ENCODE measurements at places on chromosomes 4 and X.
A peak's percentile ranks its signal among the peaks of the same experiment; 100 is the strongest.

- DNase-seq = no peak
Measured at GRCh38 chrX:97452283-97452682, 568.6 kb downstream of the RPA4 start.

- no peak for DNase-seq
Measured at GRCh38 chr4:105119356-105119755, 27.3 kb upstream of the TET2 start.

- DNase-seq = no peak
Measured at GRCh38 chrX:109728173-109728535, 4.9 kb downstream of the ACSL4 start.

- DNase-seq = no peak
Measured at GRCh38 chr4:123843137-123843536, 446.5 kb downstream of the SPRY1 start.

- no peak for DNase-seq
Measured at GRCh38 chrX:48492293-48492910, 16.4 kb upstream of the PORCN start.

DNA sequence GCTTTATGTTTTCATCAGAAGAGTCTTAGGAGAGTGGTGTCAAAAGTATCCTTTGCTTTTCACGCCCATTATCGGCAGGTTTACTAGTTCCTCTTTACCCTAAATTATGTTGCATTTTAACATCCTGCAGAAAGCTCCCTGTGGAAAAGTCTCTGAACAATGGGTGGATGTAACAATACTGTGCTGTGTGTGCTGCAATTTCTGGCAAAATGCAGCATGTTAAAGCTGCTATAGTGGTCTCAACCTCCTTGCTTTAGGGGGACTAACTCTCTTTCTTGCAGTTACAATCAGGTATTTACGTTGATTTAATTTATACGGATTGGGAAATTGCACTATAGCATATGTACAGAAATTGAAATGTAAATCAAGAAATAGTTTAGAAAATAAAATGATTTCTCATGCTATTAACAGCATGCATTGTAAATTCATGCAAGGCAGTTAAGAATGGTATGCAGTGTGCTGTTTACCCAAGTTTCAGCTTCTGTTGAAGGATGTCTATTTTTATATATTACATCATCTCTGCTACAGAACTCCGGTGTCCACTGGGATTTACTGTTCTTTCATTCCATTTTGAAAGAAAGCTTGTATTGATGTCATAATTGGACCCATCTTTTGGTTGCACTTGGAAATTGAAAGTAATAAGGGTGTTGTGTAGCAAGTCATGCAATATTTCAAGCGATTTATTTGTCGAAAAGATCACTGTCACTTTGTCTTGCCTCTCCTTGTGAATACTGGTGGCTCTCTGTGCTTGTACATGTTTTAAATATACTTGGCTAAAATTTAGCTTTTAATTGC is 145.7 kb downstream of the RAPGEF2 start:
- no peak for DNase-seq

- no peak for DNase-seq
Measured at GRCh38 chr4:122688529-122689140, 43.9 kb upstream of the BBS12 start.

DNA sequence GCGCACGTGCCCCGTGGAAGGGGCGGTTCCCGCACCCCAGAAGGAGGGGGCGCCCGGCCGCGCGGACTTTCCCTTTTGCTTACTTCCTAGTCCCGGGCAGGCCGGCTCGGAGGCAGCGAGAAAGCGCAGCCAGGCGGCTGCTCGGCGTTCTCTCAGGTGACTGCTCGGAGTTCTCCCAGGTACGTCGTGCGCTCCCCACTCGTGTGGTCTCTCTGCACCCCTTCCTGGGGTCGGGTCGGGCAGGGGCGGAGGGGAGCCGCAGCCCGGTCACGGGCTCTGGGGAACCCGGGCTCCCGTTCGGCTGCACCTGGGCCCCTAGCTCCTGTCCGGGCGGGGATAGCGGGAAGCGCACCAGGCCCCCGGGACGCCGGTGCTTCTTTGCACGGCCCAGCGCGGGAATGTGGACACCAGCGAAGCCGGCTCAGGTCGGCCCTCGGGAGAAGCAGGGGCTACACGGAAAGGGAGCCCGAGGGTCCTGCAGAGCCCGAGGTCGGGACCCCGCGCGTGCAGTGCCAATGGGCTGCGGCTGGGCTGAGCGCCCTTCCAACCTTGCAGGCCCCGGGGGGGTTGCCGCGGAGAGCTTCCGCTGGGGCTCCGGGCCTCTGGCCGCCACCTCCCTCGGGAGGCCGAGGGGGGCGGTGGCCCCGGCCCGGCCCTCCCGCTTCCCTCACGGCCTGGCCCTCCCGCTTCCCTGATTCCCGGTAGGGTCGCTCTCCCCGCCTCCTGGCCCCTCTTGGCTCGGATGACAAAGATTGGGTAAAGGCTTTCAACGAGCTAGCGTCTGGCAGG is at the start of gene TLR2:
TLR2 (plus strand) TSS at position 99 of the 789 bp plus-strand sequence. CDS start 18,628 bp downstream, outside the sequence.
- DNase-seq = peak; percentile 8

- DNase-seq = no peak
Measured at GRCh38 chr4:103719105-103719829, 518 bp downstream of the TACR3 start.

- no peak for DNase-seq
Measured at GRCh38 chrX:19824603-19825002, 62.8 kb downstream of the SH3KBP1 start.

DNA sequence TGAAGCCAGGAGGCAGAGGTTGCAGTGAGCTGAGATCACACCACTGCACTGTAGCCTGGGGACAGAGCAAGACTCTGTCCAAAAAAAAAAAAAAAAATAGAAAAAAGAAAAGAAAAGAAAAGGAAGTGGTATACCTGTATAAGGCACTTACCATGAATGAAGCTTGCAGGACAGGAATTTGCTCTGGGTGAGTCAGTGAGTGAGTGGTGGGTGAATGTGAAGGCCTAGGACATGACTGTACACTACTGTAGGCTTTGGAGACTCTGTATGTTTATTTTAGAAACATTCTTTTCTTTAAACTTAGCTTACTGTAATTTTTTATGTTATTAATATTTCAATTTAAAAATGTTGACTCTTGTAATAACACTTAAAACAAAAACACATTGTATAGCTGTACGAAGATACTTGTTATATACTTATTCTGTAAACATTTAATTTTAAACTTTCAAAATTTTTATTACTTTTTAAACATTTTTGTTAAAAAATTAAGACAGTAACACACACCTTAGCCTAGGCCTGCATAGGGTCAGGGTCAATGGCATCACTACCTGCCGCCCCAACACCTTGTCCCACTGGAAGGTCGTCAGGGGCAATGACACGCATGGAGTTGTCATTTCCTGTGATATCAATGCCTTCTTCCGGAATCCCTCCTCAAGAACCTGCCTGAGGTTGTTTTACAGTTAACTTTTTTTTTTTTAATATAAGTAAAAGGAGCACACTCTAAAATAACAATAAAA is 78.7 kb downstream of the CLNK start:
- no peak for DNase-seq

GRCh38 chr4:15694431-15694830 is 8.4 kb upstream of the BST1 start:
- DNase-seq = no peak

DNA sequence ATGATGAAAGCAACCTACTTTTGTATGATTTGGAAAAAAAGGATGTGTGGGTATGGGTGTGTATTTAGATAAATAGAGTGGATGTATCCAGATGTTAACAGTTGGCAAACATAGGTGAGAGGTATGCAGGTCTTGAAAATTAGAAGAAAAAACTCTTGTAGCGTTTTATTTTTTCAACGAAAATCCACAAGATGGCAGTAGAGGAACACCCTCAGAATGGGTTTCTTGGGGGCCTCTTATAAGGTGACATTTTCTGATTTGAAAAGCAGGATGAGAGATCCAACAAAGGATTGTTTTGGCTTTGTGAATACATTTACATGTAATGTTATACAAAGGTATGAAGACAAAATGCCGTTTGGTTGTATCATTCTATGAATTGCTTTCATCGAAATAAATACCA is 68.3 kb downstream of the FMR1NB start:
- no peak for DNase-seq

GRCh38 chrX:119417842-119418241 is 18.7 kb downstream of the SLC25A43 start:
- DNase-seq = no peak

DNA sequence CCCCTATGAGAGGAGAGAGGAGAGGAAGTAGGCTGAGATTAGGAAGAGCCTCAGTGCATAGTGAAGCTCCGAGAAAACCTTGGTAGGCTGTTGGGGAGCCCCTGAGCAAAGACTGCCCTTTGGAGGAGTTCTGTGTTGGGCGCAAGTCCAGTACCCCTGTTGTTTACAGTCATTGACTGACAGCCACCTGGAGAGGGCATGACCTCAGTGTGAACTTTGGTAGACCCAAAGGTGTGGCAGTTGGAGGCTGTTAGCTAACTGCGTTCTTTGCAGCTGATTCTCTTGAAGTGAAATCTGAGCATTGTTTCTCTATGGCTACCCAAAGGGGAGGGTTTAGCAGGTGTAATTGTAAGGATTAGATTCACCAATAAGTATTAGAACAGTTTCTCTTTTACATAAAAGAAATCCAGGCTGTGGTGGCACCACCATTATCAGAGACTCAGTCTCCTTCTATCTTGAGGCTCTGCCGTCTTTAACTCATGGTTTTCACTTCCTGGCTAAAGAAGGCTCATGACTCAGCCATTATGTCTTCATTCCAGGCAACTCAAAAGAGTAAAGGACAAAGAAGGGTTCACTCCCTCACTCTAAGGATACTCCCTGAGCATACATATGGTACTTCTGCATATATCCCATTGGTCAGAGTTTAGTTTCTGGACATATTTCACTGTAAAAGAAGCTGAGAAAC is 33.4 kb downstream of the ANXA3 start:
- DNase-seq = no peak

- DNase-seq = no peak
Measured at GRCh38 chrX:36414056-36414455, 494.5 kb downstream of the CFAP47 start.

- DNase-seq = no peak
Measured at GRCh38 chrX:151828439-151829080, 84.1 kb upstream of the MAGEA4 start.

- no peak for DNase-seq
Measured at GRCh38 chr4:3715061-3715854, 50.9 kb upstream of the ADRA2C start.

GRCh38 chr4:159410076-159410777 is 307.3 kb downstream of the RAPGEF2 start:
- no peak for DNase-seq

- DNase-seq = no peak
Measured at GRCh38 chr4:79141530-79141929, 184.3 kb downstream of the NAA11 start.

DNA sequence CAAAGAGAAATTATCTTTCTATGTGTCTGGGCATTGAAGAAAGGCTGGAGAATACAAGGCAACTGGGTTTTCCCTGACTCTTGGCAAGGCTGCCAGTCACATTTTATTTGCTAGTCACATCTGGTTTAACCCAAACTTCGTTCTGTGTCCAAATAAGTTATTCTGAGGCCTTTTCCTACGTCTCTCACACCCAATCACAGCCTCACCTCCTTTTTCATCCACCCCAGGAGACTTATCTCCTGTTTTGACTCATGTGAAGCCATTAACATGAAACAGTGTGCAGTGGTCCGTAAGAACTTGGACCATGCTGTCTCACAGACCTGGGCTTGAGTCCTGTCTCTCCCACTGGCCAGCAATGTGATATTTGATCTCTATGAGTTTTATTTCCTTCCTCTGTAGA is 59.3 kb downstream of the CNGA2 start:
- no peak for DNase-seq

GRCh38 chrX:73563738-73564068 is 706 bp downstream of the CHIC1 start:
- DNase-seq = no peak

DNA sequence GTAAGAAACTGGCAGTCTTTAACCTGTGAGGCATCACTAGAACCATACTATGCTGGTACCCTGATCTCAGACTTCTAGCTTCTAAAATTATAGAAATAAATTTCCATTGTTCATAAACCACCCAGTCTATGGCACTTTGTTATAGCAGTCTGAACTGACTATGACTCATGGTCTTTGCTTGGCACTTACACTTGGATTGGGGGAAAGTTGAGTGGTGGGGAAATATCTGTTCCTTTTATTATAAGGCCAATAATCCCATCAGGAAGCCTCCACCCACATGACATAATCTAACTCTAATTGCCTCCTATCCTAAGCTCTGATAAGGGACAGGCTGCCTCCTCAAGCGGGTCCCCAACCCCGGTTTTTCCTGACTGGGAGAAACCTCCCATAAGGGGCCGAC is 61.4 kb upstream of the PACRGL start:
- no peak for DNase-seq

DNA sequence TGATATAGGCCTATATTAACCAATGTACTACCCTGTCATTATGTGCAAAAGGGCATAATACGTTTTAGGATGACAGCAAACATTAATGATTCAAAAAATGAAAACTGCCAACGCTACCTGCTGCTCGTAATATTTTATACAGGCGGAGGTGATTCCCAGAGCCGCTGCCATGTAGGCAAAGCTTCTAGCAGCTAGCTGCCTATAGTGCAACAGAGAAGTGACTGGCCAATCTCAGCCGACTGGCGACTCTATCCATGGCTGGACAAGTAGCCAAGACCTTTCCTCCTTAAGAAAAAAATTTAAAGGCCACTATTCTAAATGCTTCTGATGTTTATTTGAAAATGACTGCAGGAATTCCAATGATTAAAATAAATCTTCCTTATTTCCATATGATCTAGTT is 1.9 kb downstream of the PPARGC1A start:
- no peak for DNase-seq

DNA sequence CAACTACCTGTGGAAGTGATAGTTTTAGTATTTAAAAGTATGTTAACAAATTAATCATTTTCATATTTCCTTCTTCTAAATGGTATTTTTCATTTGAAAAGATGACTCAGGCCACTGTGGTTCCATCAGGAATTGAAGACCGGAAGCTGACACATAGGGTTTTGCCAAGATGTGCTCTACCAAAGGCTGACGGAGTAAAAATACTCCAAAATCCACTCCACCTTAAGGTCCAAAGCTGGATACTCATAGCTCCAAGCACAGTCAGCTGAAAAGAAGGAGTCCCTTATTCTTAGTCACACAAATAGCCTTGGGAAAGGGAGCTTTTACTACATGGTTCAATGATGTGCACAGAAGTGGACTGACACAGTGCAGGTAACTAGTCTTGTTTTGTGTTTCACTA is 472.0 kb downstream of the ARAP2 start:
- DNase-seq = no peak

- DNase-seq = no peak
Measured at GRCh38 chrX:49186125-49187027, at the start of gene PRICKLE3. PRICKLE3 (minus strand) TSS chrX:49186373; CDS start chrX:49186297, 76 bp downstream.

DNA sequence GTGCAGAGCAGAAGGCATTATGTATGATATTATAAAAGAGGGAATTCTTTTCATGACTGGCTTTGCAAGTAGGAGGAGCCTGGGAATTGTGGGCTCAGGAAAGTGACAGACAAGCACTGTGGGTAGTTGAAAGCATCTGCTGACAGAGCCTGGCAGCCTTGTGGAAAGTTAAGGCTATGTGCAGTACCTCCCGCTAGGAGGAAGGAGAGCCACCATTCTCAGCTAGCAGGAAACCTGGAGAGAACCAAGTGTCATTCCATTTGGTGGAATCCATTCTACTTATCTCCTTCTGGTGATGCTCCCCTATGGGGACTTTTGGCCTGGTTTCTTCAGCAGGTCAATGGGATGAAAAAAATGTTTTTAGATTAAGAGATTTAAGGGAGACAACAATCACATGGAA is 81.8 kb downstream of the ASB9 start:
- DNase-seq = no peak

GRCh38 chrX:154507673-154508383 is 8.2 kb downstream of the FAM3A start:
- DNase-seq = no peak
